ENCODE measurements at places on chromosomes 1 and 21.
A peak's percentile ranks its signal among the peaks of the same experiment; 100 is the strongest.

- H3K4me3 ChIP-seq: peak overlapping the region; percentile 79
- H3K27ac ChIP-seq: peak overlapping the region; percentile 85
- peaks cover 7% of the 10 kb centered on the region for H3K4me1 ChIP-seq
- DNase-seq: peak; percentile 27
These were observed 1.4 kb downstream of the LRRC41 start for GRCh38 chr1:46301808-46302640.

DNA sequence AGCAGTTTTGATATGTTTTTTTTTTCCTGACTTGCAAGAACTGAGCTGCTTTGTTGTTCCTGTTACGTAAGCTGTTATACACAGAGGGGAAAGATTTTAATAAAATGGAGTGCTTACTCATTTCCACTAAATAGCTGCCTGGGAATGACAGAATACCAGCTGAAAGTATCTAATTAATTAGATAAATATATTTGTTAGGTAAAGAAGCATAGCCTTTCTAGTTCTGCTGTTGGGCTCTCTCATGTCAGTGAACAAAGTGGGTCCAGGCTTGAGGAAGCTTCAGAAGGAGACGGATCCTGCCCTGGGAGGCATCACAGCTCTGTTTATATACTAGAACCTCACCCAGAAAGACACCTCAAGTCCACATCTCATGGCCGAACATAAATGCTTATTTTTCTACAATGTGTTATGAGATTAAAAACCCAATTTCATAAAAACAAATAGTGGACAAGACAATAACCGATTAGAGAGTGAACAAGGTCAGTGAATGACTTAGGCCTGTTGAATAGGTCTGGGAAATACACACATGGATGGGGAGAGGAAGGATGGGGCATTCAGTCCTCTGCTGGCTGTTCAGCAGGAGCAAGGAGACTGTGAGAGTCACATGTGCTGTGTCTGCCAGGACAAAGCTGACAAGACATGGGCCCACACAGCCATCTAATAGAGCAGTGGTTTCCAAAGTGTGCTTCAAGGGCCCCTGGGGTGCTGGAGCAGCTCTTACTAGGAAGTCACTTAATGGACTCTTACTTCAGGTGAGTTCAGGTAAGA, 20.6 kb downstream of the TRAF5 start:
- H3K27me3 ChIP-seq: no peaks in the 10 kb centered on the region
- peaks cover 15% of the 10 kb centered on the region for H3K36me3 ChIP-seq
- DNase-seq: no peak
- no peak overlapping the region for H3K4me3 ChIP-seq

DNA sequence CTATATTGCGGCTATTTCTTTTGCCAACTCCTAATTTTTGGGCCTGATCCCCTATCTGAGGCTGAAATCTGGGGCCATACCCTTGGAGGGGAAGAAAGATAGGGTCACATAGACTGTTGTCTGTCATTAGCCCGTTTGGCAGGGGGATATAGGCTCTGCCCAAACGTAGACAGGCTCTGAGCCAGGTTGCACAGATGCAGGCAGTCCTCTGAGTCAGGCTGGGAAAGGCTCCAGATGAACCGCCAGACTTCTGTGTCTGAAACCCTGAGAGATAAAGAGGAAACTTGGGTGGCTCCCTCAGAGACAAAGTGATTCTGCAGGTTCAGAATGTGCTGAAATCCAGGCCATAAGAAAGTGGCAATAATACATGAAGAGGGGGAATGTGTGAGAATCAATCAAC, 4.0 kb upstream of the CAP1 start:
- no peaks in the 10 kb centered on the region for H3K27me3 ChIP-seq
- DNase-seq: no peak

GRCh38 chr1:164926107-164926506, 367.1 kb downstream of the PBX1 start:
- no peak overlapping the region for H3K4me3 ChIP-seq
- H3K27me3 ChIP-seq: no peaks in the 10 kb centered on the region
- no peaks in the 10 kb centered on the region for H3K36me3 ChIP-seq
- H3K4me1 ChIP-seq: no peaks in the 10 kb centered on the region
- no peak for DNase-seq

DNA sequence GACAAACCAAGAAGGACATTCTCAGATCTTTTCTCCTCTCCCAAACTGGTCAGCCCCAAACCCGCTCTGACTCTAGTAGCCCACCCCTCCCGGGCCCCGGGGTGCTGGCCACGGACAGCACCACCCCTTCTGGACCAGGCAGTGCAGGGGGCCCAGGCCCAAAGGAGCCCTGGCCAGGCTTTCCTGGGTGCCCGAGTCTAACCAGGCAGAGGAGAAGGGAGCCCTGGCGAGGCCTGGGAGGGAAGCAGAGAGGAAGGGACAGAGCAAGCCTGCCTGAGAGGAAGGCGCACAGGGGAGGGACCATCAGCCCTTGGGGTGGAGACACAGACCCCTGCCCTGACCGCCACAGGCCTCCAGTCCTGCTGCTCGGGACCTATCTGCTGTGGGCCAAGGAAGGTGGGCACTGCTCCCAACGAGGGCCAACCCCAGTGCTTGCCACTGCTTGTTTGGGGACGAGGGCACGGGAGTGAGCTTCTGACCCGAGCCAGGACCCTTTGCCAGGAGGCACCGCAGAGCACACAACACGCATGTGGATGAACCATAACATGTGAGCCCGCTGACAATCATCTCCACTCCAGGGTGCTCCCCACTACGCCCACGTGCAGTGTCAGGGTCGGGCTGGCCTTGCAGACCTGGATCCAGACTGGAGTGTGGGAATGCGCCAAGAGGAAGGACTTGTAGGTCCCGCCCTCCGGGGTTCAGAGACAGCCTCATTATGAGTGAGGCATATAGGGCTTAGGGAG, 57.6 kb downstream of the KCNAB2 start:
- H3K4me1 ChIP-seq: no peaks in the 10 kb centered on the region
- no peak overlapping the region for H3K4me3 ChIP-seq
- peaks cover 4% of the 10 kb centered on the region for H3K36me3 ChIP-seq
- no peaks in the 10 kb centered on the region for H3K27me3 ChIP-seq
- DNase-seq: no peak

- H3K4me1 ChIP-seq: no peaks in the 10 kb centered on the region
- H3K27ac ChIP-seq: no peak overlapping the region
- DNase-seq: no peak
- no peaks in the 10 kb centered on the region for H3K27me3 ChIP-seq
- H3K36me3 ChIP-seq: peaks cover 17% of the 10 kb centered on the region
These were observed 59.1 kb downstream of the ERO1B start for GRCh38 chr1:236222632-236223031.

Data from T-cell (primary cell).